ENCODE measurements at places on chromosomes 12 and 14.

- no peak for DNase-seq
Measured at GRCh38 chr12:47560415-47560814, 145.4 kb downstream of the RPAP3 start.

DNA sequence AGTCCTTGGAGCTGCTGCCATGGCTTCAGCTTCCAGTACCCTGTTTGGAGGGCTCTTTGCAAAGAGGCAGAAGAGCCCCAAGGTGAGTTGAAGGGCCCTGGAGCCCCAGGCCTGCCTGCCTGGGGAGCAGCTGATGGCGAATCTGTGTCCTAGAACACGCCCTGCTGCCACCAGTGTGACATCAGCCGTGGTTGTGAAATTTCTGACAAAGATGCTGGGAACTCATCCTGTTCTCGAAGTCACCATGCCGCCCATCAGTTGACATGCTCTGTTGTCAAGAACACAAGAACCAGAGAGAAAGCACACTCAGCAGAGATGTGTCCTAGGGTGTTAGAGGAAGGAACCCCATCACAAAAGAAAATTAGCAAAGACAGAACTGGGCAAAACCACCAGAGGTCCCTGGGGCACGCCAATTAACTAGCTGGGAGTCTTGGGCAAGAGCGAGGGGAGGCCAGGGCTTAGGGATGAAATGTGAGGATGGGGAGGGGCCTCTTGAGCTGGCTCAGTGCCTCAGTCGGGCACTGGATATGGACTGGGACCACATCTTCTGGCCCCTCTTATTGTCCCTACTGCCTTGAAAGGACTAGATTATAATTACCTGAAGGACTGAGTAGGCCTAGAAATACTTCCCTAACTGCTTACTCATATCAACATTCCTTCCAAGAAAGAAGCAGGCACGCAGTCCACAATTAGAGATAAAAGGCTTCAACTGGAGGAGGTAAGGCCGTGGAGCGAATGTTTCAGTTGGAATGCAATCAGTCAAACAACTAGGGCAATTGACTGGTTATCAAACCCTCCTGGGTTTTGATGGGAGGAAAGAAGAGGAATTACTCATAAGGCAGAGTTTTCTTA, 163.1 kb downstream of the CACNA1C start:
- DNase-seq = no peak

DNA sequence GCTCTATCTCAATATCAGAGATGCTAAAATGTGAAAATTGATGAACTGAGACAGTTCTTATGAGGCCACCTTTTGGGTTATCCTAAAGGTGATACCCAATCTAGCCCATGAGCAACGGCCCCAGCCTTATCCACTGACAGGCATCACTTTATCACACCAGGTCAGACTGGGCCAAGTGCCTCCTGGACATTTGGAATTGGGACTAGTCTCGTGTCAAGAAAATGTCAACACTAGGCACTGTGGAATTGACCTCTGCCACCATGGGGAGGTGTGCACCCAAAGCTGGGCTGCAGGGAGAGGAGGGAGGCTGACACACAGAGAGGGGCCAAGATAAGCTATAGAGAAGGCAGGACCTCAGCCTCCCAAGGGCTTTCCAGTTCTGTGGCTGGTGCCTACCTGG, 78.5 kb upstream of the ZFP36L1 start:
- DNase-seq = no peak

GRCh38 chr12:33357181-33357580, 82.4 kb downstream of the SYT10 start:
- DNase-seq = no peak

- DNase-seq = no peak
Measured at GRCh38 chr14:90349739-90350138, 18.0 kb upstream of the NRDE2 start.

DNA sequence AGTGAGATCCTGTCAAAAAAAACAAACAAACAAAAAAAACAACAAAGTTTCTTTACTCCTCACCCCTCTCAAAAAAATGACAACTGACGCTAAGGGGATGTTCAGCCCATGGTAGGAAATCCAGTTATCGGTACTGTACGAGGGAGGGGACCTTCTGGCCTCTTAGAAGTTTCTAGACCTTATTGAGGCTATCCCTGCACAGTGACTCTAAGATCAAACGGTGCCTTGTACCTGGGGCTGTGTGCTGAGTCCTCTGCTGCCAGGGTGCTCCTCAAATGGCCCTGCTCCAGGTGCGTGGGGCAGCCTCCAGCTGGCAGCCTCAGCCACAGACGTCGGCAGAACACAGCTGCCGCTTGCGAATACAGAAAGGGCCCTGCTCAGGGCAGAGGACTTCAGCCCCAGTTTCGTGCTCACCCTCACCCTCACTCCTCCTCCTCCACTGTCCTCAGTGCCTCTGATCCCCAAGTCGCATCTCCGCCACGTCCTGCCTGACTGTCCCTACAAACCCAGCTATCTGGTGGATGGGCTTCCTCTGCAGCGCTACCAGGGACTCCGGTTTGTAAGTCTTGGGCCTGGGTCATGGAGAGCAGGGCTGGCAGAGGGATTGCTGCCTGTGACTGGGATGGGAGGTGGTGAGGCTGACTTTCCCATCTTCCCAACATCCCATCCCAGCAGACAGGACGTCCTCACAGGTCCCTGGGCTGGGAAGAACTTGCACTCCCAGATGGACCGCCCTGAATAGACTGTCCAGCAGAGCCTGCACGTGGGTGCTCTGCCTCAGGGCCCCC, 90.9 kb downstream of the B4GALNT3 start:
- DNase-seq = no peak

GRCh38 chr14:73312687-73313086, 75.4 kb downstream of the PAPLN start:
- DNase-seq = no peak

DNA sequence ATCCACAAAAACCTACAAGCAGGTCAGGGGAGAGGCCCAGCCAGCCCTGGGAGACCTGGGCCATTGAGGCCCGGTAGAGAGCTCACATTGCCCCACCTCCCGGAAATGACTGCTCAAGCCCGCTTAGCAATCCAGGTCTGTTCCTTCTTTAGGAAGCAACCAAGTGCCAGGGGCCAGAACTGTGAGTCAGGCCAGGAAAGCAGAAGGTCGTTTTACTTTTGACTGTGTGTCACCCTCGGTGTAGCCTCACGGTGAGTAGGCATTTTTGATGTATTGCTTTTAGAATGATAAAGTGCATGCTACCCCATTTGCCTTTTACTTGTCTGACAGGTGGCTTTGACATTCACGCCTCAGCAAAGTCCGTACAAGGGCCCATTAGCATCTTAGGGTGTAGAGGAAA, 25.4 kb upstream of the PWP1 start:
- DNase-seq = no peak

- DNase-seq = no peak
Measured at GRCh38 chr12:117334051-117334450, 27.4 kb downstream of the NOS1 start.

GRCh38 chr12:101799774-101800173, 31.0 kb downstream of the GNPTAB start:
- no peak for DNase-seq

DNA sequence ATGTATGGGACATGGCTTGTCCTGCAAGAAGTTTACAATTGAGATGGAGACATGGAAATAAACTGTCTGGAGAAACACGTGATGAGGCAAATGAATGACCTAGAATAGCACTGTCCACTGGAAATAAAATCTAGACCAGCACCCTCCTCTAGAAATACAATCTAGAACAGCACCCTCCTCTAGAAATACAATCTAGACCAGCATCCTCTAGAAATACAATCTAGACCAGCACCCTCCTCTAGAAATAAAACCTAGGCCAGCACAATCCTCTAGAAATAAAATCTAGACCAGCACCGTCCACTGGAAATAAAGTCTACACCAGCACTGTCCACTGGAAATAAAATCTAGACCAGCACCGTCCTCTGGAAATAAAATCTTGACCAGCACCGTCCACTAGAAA, 69.2 kb upstream of the RFLNA start:
- no peak for DNase-seq

- DNase-seq = no peak
Measured at GRCh38 chr12:129193263-129193871, 340.1 kb downstream of the GLT1D1 start.

DNA sequence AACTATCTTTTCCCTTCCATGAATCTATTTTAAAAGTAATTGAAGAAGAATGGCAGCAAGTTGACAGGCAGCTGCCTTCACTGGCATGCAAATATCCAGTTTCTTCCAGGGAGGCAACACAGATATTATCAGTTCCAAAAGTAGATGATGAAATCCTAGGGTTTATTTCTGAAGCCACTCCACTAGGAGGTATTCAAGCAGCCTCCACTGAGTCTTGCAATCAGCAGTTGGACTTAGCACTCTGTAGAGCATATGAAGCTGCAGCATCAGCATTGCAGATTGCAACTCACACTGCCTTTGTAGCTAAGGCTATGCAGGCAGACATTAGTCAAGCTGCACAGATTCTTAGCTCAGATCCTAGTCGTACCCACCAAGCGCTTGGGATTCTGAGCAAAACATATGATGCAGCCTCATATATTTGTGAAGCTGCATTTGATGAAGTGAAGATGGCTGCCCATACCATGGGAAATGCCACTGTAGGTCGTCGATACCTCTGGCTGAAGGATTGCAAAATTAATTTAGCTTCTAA, 18.4 kb downstream of the TMPO start:
- DNase-seq = no peak

DNA sequence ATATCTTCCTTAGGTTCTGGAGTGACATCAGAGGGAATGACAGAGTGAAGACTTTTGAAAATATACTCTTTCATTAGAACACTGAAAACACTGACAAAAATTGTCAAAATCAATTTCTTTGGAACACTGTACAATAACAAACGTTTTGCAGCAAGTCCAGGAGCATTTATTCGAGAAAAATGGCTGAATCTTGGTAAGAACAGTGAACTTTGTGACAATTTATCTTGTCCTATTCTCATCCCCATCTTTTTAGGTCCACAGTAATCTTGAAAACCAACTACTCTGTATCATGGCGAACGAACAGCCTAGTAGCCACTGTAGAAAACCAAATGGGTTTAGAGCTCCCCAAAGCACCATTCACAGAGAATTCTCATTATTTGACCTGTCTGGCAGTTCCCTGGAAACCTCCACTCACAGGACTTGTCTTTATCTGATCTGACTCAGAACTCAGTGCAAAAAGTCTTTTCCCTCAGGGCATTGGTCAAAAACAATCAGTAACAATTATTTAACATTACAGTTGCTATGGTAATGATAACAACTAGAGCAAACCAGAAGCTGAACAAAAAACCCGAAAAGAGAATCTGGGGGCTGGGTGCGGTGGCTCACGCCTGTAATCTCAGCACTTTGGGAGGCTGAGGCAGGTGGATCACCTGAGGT, 20.3 kb upstream of the PPP2R5E start:
- no peak for DNase-seq

- no peak for DNase-seq
Measured at GRCh38 chr14:31339743-31340142, 80.6 kb downstream of the HEATR5A start.

- no peak for DNase-seq
Measured at GRCh38 chr14:36647417-36647823, 14.2 kb upstream of the PAX9 start.

DNA sequence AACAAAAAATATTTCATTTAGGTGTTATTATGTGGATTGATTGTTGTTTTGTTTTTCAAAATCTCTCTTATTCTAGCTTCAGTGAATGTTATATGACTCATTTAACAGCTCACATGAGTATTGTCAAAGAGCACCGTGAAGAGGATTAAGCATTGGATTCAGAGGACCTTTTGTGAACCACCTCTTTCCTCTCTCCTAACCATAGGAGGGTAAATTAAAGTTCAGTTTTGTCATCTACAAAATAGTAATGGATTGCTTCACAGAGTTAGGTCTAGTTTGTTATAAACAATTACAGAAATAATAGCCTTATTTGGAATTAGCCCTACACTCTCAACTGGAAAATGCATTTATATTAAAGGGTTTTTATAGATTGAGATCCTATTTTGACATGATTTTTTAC, 962 bp upstream of the KERA start:
- no peak for DNase-seq

DNA sequence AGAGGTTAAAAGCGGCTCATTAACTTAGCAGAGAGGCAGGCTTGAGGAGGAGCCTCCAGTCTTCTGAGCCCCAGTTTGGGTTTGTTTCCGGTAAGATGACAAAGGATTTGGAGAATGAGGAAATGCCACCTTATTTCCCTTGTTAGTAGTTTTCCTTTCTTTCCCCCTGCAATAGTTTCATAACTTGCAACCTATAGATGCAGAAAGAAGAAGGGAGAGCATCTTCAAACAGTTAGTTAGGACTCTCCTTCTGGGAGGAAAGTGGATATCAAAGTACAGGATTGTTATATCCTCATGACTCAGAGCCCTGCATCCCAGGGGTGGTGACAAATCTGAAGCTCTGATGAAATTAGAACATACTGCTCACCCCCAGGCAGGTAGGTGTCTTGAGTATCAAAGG, 180.7 kb upstream of the SLC38A2 start:
- DNase-seq = no peak

GRCh38 chr12:51320311-51320694, 3.7 kb downstream of the BIN2 start:
- DNase-seq = no peak

GRCh38 chr12:13992106-13992505, 10.7 kb upstream of the GRIN2B start:
- no peak for DNase-seq

DNA sequence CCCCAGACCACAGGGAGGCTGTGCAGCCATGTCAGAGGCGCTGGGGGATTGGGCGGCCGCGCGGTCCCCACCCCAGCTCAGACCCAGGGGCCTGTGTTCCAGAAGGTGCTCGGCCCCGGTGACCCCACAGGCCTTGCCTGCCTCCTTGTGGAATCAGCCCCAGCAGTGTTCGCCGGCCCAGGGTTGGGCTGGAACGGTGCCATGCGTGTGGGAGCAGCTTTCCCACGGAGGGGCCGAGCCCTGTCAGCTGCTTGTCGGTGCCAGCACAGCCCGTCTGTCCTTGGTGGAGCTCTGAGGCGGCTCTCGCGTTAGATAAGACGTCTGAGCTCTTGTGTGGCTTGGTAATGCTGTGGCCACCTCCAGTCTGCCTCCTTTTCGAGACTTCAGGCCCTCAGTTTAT, 8.5 kb downstream of the ZFYVE21 start:
- no peak for DNase-seq

DNA sequence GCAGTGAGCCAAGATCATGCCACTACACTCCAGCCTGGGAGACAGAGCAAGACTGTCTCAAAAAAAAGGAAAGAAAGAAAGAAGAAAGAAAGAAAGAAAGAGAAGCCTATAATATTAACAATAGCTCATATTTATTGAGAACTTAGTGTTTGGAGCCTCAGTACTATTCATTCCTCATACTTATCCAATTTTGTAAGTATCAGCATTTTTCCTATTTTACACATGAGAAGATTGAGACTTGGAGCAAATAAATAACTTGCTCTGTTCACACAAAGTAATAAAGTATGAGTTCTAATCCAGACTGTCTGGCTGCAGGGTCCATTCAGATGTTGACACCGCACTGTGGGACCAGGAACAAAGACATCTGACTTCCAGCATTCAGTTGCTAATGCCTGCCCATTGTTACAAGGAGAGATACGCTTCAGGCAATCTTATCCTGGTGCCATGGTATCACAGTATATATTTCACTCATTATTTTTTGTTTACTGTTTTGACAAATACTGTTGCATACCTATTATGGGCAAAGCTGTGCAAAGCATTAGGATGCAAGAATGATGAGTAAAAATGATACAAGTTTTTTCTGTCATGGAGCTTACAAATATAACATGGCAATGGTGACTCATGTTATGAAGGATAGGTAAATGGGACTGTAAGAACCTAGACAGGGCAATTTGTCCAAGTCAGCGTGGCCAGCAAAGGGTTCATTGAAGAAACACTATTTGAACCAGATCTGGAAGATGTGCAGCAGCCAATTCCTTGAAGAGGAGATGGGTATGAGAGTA, 21.4 kb upstream of the TMTC2 start:
- no peak for DNase-seq

Measured in stimulated activated CD8-positive, alpha-beta memory T cell treated with anti-CD3 and anti-CD28 coated beads, Interleukin-15, amount 100 ng/mL, for 24 hours (primary cell).